ENCODE measurements at places on chromosomes 1 and 21. TPM values are rescaled to one million over a fixed set of nuclear protein-coding genes. Genes with fewer than 3 reads are reported as not detected.
A peak's percentile ranks its signal among the peaks of the same experiment; 100 is the strongest.

- no peak for DNase-seq
These were observed 137.6 kb upstream of the POGK start for GRCh38 chr1:166701603-166702100.

- DNase-seq, result no peak
These were observed 26.4 kb upstream of the IFNAR2 start for GRCh38 chr21:33203371-33203724.

DNA sequence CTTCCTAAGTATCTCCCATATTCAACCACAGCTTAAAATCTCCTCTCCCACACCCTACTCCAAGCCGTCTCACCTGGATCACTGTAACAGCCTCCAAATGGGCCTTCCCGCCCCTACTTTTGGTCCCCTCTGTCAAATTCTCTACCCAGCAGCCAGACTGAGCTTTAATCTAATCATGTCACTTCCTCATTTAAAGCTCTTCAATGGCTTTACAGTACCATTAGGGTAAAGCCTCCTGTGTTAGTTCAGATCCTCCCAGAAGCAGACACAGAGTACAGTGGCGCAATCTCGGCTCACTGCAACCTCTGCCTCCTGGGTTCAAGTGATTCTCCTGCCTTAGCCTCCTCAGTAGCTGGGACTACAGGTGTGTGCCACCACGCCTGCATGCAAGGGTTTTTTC is 46.8 kb upstream of the PSEN2 start:
- DNase-seq, result no peak

DNA sequence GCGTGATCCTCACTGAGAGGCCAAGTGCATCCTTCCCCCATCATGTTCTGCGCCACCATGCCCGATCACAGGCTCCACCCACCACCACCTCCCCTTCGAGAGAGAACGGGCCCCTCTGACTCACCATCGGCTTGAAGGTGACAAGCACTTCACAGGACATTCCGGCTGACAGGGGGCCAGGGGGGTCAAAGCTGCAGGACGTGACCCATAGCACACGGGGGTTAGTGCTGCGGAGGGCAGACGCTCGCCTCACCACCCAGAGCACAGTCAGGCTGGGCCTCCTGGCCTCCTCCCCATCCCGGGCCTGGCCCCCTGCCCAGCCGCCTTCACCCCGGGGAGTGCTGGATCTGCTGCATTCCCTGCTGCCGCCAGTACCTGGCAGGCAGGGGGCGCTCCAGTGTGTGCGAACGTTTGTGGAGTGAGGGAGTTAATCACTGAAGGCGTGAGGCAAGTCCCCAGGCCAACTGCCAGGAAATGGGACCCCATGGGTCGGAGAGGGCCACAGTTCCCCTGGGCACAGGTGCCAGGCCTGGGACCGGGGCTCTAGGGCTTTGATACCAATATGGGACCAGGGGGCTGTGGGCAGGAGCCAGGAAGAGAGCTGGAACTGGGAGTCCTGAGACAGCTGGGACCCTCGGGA is 40.9 kb upstream of the TMEM52 start:
- peak; percentile 79 for DNase-seq

DNA sequence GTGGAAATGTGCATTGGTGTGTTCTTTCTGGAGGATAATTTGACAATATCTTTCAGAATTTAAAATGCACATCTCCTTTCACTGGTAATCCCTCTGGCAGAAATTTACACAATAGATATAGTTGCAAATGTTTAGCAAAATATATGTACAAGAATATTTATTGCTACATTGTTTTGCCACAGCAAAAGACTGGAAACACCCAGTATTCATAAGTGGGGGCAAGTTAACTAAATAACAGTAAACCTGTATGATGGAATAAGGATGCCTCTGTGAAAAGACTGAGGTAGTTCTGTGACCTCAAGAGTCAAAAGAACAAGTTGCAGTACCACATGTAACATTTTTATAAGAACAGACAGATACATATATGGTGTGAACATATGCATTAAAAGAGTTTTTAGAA is 13.7 kb upstream of the TADA1 start:
- DNase-seq, result no peak

DNA sequence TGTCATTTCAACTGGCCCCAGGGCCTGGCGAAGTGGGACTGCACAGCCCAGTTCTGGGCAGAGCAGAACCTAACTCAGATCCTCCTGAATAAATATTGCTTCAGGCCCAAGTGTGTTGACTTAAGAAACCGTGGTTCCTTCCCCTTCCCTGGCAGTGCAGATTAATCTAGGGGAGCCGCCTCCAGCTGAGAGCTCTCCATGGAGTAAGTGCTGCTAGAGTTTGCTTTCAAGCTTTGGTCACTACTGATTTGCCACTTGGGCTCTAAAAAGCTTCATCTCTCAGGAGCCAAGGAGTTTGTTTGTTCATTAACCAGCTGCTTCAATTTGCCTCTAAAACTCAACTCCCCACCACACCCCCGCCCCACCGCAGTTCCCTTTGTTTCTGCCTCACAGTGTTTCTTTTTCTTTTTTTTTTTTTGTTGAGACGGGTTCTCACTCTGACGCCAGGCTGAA is 112.1 kb downstream of the DTL start:
- no peak for DNase-seq

- DNase-seq, result no peak
These were observed 58.5 kb downstream of the HSF2BP start for GRCh38 chr21:43600642-43601402.

SLC44A5 gene
- not detected for total RNA-seq

S100A9 gene
- not detected for total RNA-seq

Measured in SK-MEL-5 (cell line).